ENCODE measurements at places on chromosomes 11 and 22. TPM values are rescaled to one million over a fixed set of nuclear protein-coding genes. Genes with fewer than 3 reads are reported as not detected.

The UCP3 gene
- total RNA-seq: 2.5 TPM

The RAB38 gene
- total RNA-seq: 4.7 TPM

The GAL gene
- 1.2 TPM for total RNA-seq

The KDM4E gene
- not detected for total RNA-seq

The CDC42BPG gene
- total RNA-seq: 0.59 TPM

The CNGA4 gene
- 0.39 TPM for total RNA-seq

The MUC6 gene
- total RNA-seq: not detected

The OR56A1 gene
- 0.06 TPM for total RNA-seq
